ENCODE measurements at places on chromosomes 4 and X. TPM values are rescaled to one million over a fixed set of nuclear protein-coding genes. Genes with fewer than 3 reads are reported as not detected.

GRCh38 chr4:135838889-135839288, 1637.3 kb upstream of the PABPC4L start:
- H3K27ac ChIP-seq: no peak overlapping the region
- no peaks in the 10 kb centered on the region for H3K36me3 ChIP-seq
- no peaks in the 10 kb centered on the region for H3K4me1 ChIP-seq
- H3K4me3 ChIP-seq: no peak overlapping the region
- no peaks in the 10 kb centered on the region for H3K27me3 ChIP-seq
- DNase-seq: no peak

- H3K36me3 ChIP-seq: no peaks in the 10 kb centered on the region
- no peak for DNase-seq
- peak overlapping the region; percentile 27 for H3K27ac ChIP-seq
- peaks cover 20% of the 10 kb centered on the region for H3K4me1 ChIP-seq
- no peak overlapping the region for H3K4me3 ChIP-seq
These were observed 236.7 kb downstream of the FRAS1 start for GRCh38 chr4:78293821-78294301.

Gene TMPRSS11B
- not detected for total RNA-seq

- no peaks in the 10 kb centered on the region for H3K4me1 ChIP-seq
- H3K4me3 ChIP-seq: no peak overlapping the region
- no peaks in the 10 kb centered on the region for H3K27me3 ChIP-seq
- DNase-seq: no peak
These were observed 6.7 kb upstream of the FHIP1A start for GRCh38 chr4:151402145-151402865.

DNA sequence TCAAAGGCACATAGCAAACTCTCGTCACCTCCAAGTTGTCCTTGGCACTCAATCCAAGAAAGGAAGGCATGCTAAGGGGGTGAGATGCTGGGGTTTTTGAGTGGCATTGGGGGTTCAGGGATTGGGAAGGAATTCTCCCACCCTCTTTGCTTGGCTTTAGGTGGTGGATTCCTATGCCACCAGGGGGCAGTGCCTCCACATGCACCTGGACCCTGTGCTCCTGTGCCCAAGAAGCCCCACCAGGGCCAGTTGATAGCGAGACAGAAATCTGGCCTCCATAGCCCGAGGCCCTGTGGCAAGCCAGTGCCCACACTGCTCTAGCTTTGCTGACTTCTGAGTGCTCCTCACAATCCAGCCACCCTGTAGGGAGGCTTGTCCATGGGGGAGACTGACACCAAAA, 2.0 kb upstream of the FATE1 start:
- H3K4me1 ChIP-seq: no peaks in the 10 kb centered on the region
- no peak for DNase-seq
- no peak overlapping the region for H3K27ac ChIP-seq
- H3K4me3 ChIP-seq: no peak overlapping the region
